NCI-H2081 (cell line): ENCODE measurements at places on chromosomes 1 and 21.

- DNase-seq = no peak
Measured at GRCh38 chr1:8384088-8384487, 66.2 kb downstream of the SLC45A1 start.

GRCh38 chr1:247857069-247857984 lies at the start of gene TRIM58:
Gene TRIM58, plus strand, starts transcription at chr1:247857187. Its CDS starts 60 bp downstream, at chr1:247857247.
- DNase-seq = no peak

- DNase-seq = no peak
Measured at GRCh38 chr1:174692313-174692712, 244.5 kb downstream of the GPR52 start.

DNA sequence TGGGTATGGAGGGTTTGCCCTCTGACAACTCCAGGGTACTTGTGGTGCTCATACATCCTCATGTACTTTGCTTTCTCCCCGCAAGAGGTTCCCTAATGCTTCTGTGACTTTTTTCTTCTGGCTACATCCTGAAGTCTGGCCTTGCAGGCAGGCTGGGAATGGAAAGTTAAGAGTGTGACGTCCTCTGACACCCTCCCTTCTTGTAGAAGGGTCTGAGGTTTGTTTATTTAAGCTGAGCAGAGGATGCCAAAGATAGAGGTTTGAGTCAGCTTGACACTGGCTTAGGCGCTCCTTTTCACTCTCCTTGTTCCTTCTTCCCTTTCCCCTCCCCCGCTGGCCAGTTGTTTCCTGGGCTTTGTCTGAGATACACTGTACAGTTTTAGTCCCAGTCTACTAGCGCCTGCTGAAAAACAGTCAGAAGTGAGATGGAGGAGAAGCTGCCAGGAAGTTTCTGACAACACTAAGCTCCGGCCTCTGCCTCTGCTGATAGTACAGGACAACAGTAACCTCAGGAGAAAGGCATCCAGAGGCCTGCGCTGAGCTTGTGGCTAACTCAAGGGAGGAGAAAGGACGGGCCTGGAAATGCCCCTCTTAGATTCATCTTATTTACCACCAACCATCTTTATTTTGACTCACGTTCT lies at the start of gene MACF1:
Gene MACF1 (plus strand): TSS at position 255 of the 641 bp plus-strand sequence. CDS start 328 bp downstream, at position 583.
- no peak for DNase-seq

DNA sequence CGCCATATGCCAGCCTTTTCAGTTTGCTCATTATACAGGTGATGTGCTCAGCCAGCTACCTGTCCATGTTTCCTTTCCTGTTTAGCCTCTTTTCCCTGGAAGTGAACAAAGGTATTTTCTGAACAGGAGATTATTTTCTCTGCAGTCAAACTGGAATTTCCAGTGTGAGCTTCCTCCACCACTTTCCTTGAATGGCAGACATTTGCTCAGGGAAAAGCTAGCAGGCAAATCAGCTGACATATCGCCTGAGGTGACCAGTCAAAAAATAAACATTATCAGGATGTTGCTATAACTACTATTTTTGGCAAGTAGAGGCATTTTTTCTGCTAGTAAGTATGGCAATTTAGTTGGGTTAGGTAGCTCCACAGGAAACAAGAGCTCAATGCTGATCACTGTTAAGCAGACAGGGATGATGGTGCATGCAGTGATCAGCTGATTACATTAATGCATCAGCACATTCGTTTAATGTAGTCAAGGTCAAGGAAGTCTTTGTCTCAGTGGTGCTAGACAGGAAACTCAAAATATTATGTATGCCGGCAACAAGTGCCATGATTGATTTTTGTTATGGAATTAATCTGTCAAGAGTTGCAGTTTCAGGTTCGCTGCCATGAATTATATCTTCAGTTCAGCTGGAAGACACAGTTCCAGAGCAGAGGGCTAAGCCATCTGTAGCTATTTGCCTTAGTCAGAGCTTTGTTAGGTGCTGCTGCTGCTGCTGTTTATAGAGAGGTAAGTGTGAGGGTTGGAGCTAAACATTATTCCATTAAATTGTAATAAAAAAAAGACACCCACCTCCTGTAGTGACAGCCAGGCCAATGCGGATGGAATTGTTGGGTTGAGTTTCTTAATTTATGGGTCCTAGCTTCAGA lies 179.7 kb upstream of the ST6GALNAC5 start:
- no peak for DNase-seq

DNA sequence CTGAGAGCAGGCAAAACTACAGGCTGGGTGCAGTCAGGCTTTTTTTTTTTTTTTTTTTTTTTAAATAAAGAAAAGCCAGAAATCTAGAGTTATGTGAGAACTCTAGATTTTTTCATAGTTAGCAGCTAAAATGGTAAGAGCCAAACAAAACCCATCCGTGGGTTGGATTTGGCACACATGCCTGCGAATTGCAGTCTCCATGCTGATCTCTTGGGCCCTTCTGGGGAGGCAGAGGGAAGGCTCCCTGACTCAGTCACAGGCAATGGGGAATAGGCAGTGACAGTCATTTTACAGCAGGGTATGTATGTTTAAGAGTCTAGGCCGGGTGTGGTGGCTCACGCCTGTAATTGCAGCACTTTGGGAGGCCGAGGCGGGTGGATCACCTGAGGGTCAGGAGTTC lies 2.6 kb downstream of the TXLNA start:
- no peak for DNase-seq

- DNase-seq = no peak
Measured at GRCh38 chr1:238738892-238739291, 647.5 kb upstream of the CHRM3 start.

- DNase-seq = no peak
Measured at GRCh38 chr1:31797216-31797615, 18.6 kb downstream of the SPOCD1 start.

DNA sequence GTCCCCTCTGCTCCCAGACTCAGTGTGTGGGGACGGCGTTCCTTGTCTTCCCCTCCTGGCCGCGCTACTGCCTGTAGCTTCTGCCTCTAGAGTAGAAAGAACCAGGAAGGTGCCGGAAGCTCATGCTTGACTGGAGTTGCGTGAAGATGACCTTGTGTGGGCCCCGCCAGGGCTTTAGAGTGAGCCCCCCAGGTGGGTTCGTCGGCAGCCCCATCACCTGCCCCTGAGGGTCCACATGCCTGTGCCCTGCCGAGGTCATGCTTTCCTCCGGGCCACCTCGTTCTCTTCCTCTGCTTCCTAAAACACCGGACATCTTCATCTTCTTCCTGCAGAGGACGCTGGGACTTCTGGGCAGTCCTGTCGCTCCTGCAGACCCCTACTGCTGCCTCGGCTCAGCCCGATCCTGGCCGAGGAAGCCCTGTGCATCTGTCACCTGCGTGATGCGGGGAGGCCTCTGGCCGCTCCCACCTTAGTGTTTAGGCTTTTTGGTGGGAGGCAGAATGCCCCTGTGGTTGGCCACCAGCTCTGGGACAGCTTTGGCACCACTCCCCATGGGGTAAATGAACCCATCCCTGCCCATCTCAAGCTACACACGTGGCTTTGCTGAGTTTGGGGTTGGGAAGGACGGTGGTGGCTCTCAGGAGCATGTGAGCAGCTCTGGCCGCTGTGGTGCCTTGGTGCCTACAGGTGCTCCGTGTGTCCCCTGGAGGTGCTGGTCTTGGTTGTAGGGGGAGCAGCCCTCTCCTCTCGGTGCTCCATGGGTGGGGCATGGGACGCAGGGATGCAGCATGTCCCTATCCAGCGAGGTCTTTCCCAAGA lies 12.3 kb downstream of the OBSCN start:
- no peak for DNase-seq

- no peak for DNase-seq
Measured at GRCh38 chr1:64493831-64494230, 23.9 kb downstream of the CACHD1 start.

- no peak for DNase-seq
Measured at GRCh38 chr1:117566556-117566955, 39.3 kb upstream of the TENT5C start.

DNA sequence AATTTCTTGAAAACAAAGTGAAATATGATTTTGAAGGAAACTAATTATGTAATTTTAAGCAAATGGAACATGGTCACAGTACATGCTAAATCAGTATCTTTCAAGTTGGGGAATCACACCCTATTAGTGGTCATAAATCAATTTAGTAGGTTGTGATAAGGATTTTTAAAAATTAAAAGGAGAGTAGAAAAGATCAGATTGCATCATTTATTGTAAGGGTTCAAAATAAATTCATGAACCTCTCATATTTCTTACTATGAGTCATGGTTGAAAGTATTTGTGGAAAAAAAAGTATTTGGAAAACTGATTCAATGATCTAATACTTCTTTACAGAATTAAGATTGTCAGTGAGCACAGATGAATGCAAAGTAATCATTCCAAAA lies 14.6 kb downstream of the ADSS2 start:
- no peak for DNase-seq

DNA sequence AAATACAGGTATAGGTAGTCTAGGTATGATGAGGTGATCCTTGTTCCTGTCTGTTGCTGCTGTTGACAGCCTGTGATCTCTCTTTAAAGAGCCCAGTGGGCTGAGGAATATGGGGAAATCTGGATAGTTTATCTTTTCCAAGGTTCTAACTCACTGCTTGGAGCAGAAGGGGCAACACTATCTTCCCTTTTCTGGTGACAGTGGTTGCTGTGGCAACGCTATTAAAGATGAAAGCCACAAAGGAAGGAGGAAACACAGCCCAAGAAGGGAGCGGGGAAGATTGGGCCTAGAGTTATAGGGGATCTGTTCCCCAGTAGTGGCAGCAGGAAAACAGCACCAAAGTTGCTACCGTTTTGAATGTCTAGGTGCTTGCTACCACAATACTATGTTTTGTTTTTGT lies 8.8 kb downstream of the PCP4L1 start:
- DNase-seq = no peak

DNA sequence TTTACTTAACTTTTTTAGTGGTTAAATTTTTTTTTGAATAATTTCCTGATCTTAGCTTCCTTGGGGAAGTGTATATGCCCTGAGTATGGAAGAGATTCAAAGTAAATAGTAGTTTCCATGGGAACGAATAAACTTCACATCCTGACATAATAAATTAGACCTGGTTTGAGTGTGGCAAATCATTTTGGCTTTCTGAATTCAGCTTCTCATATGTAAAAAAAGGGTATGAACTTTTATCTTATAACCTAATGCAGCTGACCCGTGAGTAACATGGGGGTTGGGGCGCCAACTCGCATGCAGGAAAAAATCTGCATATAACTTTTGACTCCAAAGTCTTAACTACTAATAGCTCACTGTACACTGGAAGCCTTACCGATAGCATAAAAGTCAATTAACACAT lies 736.8 kb upstream of the NCAM2 start:
- DNase-seq = no peak

GRCh38 chr1:45924736-45925135 lies 121.3 kb downstream of the MAST2 start:
- no peak for DNase-seq

GRCh38 chr1:1179346-1179982 lies 5.8 kb downstream of the TTLL10 start:
- DNase-seq = no peak

DNA sequence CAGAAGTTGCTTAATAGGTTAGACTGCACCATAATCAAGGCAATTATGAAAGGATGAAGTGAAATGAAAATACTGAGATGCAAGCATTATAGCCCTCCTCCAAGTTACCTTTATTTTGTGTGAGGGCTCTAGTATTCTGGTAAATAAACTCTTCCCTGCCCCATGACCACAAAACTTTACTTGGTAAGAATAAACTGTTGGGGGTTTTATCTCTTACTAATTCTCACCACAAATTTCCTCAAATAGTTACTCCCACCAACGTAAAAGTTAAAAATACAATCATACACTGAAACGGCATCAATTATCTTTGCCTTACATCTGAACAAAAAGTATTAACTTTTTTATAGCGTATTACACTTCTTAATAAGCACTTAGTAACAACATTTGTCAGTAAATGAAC lies 29.5 kb downstream of the C21orf91 start:
- no peak for DNase-seq
